ENCODE measurements at places on chromosomes 3 and 15.

GRCh38 chr3:45894015-45894414 lies 7.7 kb downstream of the CCR9 start:
- no peak for DNase-seq

DNA sequence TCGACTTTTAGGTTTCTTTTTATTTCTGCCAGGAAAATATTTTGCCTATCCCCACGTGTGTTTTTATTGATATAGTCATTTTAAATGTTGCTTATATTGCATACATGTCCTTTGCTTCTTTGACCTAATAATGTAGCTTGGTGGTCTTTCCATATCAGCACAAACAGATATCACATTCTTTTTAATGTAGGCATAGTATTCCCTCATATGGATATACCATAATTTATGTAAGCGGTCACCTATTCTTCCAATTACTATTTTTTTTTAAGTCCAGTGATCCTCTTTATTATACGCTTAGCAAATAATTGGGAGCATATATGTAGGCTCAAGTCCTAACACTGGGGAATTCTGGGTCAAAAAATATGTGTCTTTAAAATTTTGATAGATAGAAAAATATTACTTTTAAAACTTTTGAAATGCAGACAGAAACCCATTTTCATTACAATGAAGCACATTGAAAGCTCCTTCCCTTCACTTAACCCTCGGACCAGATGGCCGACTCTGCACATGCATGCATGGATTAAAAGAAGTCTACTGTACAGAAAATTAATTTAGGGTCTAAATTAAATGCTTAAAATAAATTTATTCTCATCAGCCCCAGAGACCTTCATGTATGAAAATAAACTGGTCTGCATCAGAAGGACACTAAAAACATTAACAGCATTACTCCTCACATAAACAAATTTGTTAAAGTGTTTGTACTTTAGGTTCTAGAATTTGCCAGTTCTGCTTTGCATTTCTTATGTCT lies 90.5 kb upstream of the LIMD1 start:
- DNase-seq, result no peak

DNA sequence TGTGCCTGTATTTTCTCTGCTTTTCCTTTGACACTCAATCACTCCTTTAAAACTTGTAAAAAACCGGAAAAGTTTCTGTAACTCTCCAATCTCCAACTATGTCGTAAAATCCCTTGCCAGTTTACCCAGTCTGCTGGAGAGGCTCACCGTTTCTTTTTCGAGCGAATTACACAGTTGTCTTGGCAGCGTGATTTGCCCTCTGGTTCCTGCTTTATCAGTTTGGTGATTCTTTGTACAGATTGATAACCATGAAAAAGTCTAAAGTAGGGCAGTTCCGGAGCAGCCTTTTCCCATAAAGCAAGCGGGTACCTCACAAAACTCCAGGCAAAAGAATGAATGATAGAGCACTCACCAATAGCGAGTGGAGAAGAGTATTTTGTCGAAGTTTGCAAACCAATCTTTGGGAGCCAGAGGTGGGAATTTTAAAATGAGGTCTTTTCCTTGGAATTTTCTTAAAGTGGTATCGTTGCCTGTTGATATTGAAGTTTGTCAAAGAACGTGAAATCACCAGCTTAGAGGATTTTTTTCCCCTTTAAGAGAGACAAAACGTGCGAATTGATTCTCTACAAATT lies at the start of gene TTC23:
Gene TTC23, minus strand, starts transcription at position 312 of the 572 bp plus-strand sequence. CDS start 20,869 bp downstream, outside the sequence.
- DNase-seq, result peak; percentile 90

GRCh38 chr3:177374323-177374722 lies 177.0 kb upstream of the TBL1XR1 start:
- DNase-seq, result no peak

DNA sequence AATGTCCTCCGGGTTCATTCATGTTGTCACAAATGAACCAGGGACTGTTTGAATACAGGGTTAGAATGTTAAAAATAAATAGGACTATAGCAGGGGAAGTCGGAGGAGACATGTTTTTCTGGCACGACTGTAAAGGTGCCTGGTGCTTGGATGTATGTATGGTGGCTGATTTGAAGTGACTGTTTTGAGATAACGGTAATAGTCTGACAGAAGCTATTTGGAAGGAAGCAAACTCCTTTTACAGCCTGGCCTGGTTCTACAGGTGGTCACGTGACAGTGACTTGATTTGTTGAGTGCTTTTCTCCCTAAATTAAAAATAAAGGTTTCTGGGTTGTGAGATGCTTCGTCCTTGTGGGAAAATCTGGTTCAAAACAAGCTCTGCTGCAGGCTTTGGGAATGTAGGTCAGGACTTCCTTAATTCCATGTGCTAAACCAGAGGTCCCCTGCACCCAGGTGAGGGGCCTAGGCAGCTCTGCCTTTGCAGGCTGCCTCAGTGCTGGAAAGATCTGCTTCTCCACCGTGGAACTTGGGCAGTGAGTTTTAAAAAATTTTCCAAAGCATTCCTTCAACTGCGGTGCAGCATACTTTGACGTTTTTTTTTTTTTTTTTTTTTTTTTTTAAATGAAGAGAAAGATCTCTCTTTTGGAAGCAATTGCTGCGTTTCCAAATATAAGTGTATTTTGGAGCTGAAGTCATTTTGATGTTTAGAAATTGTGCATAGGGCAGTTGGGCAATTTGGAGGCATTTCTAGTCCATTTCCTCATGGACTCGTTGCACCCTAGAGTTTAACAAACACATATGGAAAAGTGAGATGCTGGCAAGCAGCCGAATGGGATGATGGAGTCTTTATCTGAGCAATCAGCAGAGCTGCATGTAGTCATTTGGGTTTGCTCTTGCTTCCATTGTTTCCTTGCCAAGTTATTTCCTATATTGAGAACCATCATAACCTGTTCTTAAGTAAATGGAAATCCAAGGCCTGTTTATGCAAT lies 30.9 kb downstream of the ITPR1 start:
- DNase-seq, result no peak

DNA sequence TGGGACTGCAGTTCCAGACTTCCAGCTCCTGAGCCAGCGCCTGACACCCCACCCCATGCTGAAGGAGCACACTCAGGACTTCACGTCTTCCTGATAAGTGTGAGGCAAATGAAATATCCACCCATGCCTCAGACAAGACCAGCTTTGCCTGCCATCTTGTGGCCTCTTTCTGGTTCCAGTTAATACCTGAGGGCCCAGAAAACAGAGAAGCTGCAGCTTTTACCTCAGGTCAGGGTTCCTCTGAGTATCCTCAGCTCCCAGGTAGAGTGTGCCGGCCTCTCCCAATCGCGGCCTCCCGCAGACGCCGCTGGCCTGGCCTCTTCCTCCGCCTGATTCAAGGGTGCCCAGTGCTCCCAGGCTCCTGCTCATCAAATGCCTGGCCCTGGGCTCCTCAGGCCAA lies 5.1 kb upstream of the KLHL6 start:
- peak; percentile 2 for DNase-seq

DNA sequence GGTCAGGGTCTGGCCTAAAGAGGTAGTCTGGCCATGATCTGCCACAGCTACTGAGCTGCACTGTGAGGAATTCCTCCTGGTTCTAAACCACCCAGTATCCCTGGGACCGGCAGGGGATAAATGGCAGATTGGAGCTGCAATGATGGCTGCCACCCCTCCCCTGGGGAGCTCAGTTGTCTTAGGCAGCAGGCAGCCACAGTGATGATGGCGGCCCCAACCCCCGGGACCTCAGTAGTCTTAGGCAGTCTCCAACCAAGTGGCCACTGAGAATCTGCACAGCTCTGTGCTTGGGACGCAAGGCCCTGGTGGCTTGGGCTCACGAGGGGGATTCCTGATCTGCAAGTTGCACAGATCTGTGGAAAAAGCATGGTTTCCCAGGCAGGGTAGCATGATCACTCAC lies 68.1 kb downstream of the STRIT1 start:
- no peak for DNase-seq

DNA sequence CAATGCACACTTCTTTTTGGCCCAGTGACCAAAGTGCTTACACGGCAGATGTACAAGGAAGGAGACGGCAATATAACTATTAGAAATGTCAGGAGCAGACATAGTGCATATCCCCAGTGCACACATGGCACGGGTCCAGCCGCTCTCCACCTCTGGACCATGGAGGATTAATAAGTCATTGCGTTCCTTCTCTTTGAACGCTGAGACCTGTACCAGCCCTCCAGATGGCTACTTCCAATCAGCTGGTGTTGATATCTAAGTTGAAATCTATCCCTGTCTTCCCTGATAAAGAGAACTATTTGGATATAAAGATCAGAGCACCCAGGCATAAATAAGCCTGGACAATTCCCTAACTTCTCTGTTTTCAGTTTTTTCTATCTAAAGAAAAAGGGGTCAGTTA lies 212.5 kb downstream of the CADPS start:
- no peak for DNase-seq

GRCh38 chr3:72445827-72446217 lies 402.4 kb downstream of the SHQ1 start:
- DNase-seq, result no peak

DNA sequence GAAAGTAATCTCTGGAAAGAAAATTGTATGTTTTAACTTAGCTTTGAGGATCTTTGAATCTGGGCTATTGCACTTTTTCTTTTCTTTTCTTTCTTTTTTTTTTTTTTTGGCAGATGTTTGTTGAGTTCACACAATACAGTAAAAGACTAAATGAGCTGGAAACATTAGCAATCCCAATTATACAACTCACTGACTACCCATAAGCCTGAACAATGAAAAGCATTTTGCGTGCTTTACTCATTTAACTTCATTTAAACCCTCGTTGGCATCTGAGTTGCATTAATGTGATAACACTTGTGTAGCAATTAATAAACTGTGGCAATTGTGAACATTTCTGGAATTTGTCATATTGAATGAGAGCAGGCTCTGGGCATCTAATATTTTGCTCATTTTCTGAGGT lies 269.4 kb upstream of the RBMS3 start:
- no peak for DNase-seq

DNA sequence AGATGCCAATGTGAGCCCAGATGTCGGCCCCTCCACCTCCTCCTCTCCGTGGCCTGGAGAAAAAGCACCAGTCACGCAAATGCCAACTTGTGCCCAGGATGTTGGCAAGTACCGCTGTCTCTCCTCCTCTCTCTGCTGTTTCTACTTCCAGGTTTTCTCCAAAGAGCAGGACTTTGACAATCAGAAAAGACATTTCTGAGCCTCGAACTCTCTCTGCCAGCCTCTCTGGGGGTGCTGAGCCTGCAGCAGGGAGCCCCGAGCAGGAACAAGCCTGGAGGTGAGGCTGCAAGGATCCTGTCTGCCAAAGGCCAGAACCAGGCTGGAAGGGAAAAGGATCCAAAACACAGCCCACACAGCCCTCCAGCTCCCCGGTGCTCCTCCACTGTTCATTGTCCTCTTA lies 89.7 kb downstream of the SEC22A start:
- no peak for DNase-seq

DNA sequence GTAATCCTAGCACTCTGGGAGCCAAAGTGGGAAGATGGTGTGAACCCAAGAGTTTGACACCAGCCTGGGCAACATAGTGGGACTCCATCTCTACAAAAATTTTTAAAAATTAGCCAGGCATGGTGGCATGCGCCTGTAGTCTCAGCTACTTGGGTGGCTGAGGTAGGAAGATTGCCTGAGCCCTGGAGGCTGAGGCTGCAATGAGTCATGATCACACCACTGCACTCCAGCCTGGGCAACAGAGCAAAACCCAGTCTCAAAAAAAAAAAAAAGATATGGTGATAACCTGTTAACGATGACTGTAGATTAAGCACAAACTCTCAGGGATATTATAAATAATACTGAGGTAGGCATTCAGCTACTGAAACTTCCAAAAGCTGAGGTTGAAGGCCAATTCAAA lies 107.5 kb downstream of the SLC49A4 start:
- DNase-seq, result no peak

DNA sequence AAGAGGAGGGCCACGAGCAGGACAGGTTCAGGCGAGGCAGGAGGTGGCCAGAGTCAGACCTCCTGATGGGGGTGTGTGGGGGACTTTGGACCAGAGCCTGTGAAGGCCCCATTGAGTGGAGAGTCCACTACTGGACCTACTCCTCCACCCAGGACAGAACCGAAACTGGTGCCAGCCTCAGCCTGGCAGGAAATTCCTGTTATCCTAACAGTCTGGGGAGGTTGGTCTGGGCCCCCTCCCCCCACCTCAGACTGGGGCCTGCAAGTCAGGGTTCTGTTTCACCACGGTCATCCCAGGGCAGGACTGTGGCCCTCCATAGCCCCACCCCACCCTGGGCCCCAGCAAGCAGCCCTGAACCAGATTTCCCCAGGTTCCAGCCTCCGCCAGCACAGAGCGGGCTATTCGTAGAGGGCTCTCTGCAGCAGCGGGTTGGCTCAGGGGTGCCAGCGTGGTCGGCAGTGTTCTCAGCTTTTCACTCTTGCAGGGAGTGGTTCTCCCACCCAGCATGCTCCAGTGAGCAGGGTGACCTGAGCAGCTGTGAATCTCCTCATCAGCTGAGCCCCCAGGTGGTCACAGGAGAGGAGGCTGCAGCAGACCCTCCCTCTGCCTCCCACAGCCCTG lies 217.3 kb downstream of the TBC1D2B start:
- no peak for DNase-seq

GRCh38 chr3:4533489-4534443 lies 40.6 kb downstream of the ITPR1 start:
- no peak for DNase-seq

DNA sequence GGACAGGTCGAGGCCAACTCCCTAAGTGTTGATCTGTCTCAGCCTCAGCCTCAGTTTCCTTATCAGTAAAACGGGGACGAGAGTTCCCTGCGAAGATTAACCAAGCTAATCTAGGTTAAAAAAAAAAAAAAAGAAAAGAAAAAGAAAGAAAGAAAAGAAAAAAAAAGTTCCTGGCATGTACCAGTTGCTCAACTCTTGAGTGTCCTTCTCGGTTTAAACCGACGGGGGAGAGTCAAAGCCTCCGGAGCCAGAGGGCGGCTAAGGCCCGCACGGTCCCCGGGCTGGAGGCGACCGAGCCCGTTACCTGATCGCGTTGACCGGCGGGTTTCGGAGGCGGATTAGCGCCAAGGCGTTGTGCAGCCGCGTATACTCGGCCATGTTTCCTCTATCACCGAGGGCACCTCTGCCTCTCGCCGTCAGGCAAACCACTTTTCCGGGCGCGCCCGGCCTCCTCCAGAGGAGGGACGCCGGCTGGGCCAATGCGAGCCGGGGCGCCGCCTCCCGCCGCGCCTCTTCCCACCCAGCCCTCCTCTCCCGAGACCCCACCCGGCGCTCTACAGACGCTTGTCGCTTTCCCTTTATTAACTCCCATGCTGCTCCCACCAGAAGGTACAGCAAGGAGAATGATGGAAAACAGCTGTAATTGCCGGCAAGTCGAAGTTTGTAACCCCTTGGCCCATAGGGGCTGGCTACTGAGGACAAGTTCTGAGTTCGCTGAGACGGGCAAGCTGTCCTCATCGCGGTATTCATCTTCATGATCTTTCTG lies at the start of gene EHHADH:
Gene EHHADH, minus strand, starts transcription at position 405 of the 766 bp plus-strand sequence. Its CDS starts 27 bp downstream, at position 378.
- peak; percentile 45 for DNase-seq

- no peak for DNase-seq
Measured at GRCh38 chr3:24472358-24472757, 22.3 kb downstream of the THRB start.

DNA sequence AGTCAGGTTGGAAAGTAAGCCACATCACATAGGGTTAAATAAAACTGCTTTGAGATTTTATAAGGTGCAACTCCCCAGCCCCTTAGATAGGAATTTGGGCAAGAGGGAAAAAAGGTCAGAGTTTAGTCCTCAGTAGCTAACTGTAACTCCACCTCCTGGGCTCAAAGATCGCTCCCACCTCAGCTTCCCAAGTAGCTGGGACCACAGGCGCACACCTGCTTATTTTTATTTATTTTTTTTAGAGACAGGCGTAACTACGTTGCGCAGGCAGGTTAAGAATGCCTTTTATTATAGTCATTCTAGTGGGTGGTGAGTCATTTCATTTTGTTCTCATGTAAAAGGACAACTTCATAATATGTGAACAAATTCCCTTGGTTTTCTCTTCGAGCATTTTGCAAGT lies 14.7 kb downstream of the TM2D3 start:
- DNase-seq, result no peak

GRCh38 chr15:87219650-87220615 lies 1036.6 kb downstream of the NTRK3 start:
- no peak for DNase-seq

Measured in stromal cell of bone marrow (primary cell).